ENCODE measurements at places on chromosomes 4 and X.

- no peak for DNase-seq
Observed at GRCh38 chr4:145012841-145013240, 85.2 kb downstream of the ANAPC10 start.

- no peak for DNase-seq
Observed at GRCh38 chr4:67687636-67688035, 13.3 kb downstream of the UBA6 start.

GRCh38 chr4:14022456-14022855, 394.9 kb upstream of the BOD1L1 start:
- DNase-seq, result no peak

GRCh38 chr4:6470502-6471306, 1.7 kb downstream of the PPP2R2C start:
- DNase-seq, result no peak

GRCh38 chrX:74911494-74911893, 13.8 kb downstream of the NEXMIF start:
- no peak for DNase-seq

GRCh38 chr4:61320154-61320553, 120.0 kb downstream of the ADGRL3 start:
- no peak for DNase-seq

- DNase-seq, result no peak
Observed at GRCh38 chrX:123835661-123836371, 24.0 kb upstream of the XIAP start.

GRCh38 chrX:1164322-1165288, 47.8 kb downstream of the CRLF2 start:
- DNase-seq, result no peak

GRCh38 chr4:185623444-185624258, 88.3 kb upstream of the PDLIM3 start:
- DNase-seq, result no peak

GRCh38 chrX:45372151-45372550, 171.5 kb upstream of the DIPK2B start:
- no peak for DNase-seq

DNA sequence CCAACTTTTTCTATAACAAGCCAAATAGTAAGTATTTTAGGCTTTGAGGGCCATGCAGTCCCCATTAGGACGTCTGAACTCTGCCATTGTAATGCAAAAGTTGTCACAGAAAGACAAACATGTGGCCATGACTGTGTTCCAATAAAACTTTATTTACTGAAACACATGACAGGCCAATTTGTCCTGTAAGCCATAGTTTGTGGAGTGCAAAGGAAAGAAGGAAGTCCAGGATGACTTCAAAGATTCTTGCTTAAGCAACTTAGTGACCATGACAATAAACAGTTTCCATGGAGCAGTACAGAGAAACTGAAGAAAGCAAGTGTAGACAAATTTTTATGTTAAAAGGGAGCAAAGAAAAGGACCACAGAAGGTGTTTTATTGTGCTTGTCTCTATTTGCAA, 35.0 kb upstream of the MYOZ2 start:
- DNase-seq, result no peak

DNA sequence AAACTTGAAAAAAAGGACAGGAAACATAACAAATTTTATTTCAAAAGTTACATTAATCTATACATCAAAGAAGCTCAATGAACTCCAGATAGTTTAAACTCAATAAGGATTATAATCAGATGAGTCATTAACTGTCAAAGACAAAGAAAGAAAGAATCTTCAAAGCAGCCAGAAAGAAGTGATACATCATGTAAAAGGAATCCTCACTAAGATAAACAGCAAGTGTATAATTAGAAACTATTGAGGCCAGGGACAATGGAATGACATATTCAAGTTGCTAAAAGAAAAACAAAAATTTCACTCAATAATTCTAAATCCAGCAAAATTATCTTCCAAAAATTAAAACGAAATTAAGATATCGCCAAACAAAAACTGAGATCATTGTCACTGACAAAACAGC, 161.6 kb upstream of the NWD2 start:
- DNase-seq, result no peak

- DNase-seq, result no peak
Observed at GRCh38 chr4:8218371-8219031, 19.4 kb downstream of the SH3TC1 start.

DNA sequence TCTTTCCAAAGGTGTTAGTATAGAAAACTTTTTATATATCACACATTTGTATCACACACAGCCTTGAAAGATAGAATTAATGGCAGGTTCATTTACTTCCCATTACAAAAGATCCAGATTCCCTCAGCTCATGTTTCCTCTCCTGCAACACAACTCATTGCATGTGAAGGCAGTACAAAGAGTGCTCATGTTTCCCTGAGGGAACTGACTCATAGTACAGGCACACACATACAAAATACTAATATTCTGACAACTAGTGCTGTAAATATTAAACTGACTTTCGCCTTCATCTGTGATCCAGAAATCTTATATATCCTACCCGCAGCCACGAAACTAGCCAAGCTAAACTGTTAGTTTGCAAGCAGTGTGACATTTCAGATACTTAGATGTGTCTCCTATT, 819.8 kb upstream of the PCDH7 start:
- DNase-seq, result no peak

DNA sequence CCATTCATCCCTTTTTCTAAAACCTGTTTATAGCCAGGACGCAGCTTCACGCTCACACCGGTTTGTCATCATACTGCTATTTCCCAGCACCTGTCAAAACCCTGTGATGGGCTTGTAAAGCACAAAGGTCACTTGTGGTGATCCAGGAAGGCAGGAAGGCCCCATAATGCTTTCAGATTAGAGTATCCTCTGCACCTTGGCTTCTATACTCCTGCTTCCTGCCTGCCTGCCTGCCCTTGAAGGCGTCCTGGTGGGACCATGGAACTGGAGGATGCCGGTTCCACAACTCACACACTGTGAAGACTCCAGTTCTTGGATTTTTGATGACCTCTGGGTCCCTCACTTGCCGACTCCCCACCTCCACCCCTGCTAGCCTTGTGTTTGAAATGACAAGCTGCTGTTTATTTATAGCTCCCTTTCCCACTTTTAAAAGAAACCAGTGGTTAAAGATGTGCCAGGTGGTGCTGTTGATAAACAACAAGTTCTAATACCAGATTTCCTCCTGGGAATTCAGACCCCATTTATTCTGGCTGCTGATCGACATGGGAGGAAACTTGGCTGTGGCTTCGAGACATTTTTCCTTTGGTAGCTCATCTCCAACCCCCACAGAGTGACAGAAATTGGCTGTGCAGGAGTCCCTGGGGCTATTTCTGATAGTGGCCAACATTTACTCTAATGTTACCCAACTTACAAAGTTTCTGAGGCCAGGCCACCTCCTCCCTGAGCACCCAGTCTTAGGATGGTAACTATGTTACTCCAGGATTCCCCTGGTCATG, 211.5 kb downstream of the KDR start:
- DNase-seq, result no peak

- DNase-seq, result no peak
Observed at GRCh38 chrX:44223150-44223549, 120.3 kb downstream of the EFHC2 start.

DNA sequence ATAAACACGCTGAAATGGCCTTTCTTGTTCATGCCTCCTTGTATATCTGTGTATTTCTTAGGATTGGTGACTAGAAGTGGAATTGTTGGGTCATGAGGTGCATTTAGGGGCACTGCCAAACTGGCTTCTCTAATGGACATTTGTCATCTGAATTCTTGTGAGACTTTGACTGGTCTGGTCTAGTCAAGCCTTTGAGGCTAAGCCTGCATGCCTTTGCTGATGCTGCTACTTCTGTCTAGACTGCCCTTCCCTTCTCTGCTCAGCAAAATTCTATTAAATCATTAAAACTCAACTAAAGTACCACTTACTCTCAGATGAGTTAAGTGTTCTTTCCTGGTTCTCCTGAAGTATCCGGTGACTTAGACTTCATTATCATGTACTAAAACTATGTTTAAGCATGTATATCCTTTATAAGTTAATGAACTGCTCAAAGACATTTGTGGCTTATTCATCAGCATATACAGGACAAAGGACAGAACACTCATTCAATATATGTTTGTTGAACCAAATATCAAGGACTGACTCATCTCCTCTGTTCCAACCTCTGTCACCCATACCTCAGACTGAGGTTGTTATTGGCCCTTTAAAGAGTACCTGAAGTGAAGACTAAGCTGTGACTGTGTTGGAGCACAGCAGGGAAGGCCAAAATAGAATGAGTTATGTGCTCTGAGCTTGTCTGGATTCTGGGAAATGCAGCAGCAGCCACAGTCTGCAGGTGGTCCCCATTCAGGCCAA, 9.0 kb downstream of the TCEAL1 start:
- no peak for DNase-seq

DNA sequence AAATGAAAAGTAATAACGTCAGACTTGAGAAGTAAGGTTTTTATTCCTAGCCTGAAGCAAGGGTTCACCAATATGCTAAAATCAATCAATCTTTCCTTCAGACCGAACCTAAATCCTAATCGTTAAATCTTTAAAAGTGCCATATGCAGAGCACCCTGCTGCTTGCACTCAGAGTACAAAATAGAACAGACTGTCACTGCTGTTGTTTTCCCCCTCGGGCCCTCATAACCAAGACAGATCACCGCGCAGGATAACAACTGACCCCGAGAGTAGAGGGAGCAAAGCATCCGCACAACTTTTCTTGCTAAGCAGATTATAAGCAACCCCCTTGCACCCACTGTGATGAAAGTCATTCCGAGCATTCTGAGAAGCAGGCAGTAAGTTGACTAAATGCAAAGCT, 550.9 kb upstream of the NDST4 start:
- DNase-seq, result no peak

- no peak for DNase-seq
Observed at GRCh38 chr4:43357252-43357974, 464.9 kb downstream of the GRXCR1 start.

- no peak for DNase-seq
Observed at GRCh38 chr4:74665346-74665745, 129.0 kb downstream of the BTC start.

DNA sequence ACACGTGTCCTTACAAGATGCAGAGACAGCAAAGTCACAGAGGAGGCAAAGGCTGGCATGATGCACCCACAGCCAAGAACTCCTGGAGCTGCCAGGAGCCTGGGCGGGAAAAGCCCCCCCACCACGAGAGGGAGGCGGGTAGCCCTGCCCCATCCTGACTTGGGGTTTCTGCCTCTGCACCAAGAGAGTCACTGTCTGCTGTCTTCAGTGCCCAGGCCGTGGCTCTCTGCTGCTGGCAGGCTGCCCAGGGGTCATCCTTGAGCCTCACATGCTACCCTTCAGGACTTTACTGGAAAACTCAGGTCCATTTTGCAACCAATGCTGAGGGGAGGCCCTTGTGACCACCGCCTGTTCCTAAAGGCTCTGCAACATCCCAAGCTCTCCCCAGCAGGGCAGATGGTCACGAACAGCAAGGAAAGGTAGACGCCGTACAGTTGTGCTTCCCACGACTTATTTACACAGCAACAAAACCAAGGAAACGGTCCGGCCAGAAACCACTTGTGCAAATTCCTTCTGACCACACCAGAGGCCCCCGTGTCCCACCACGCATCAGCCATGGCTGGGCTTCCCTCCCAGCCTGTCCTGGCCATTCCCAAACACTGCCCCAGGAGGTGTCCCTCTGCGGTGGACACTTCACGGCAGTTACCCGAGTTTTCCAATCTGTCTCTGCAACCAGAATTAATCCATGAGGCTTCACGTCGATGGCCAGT, 56.9 kb downstream of the ACOX3 start:
- no peak for DNase-seq

GRCh38 chr4:106818764-106819163, 217.3 kb downstream of the DKK2 start:
- DNase-seq, result no peak

DNA sequence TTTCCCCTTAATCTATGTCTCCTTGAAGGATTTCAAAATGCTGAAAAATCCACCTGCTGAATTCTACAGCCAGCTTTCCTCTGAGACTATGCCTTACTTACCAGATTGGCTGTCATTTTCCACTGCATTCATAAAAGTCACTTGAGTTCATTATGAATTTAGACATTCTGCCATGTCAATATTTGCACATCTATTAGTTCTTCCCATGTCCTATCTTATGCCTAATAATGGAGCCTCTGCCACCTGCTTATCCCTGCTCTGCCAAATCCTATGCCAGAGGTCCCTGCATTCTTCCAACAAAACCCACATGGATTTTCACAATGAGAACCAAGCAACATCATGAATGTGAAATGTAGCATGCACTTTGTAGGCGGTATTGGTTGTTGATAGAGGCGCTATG, 42.6 kb downstream of the GASK1B start:
- DNase-seq, result no peak

GRCh38 chr4:184801781-184802696, 23.7 kb downstream of the ACSL1 start:
- DNase-seq, result no peak

DNA sequence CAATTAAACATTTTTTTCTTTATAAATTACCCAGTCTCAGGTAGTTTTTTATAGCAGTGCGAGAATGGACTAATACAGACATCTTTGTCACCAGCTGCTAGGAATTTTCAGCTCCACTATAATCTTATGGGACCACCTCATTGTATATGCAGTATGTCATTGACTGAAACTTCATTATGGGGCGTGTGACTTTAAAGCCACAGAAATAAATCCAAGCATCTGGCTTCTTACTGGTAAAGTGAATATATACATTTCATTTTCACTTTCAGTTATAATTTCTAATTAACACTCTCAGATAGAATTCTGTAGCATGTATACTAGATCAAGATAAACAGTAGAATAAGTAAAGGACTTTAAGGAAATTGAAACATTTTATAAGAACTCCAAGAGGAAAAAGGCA, 21.9 kb downstream of the IL15 start:
- no peak for DNase-seq

- no peak for DNase-seq
Observed at GRCh38 chrX:49263631-49264030, 879 bp downstream of the FOXP3 start.

DNA sequence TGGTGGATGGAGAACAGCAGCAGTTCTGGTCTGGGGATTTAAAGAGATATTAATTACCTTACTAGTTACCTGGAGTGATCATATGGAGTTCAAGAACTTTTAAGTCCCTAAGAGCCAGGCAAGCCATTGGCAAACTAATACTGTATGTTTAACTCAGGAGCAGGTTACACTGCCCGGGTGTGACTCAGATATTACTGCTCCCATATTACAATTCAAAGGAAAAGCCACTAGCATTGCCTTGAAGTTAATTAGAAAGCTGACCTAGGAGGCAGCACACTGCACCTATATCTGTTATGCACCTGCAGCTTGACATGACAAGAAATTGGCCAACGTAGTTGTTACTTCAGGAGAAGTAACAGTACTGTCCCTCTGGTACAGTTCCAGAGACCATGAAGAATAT, 47.2 kb downstream of the GRK4 start:
- DNase-seq, result no peak
